ENCODE measurements at places on chromosomes 6 and 20. TPM values are rescaled to one million over a fixed set of nuclear protein-coding genes. Genes with fewer than 3 reads are reported as not detected.

AGER gene
- 1.7 TPM for total RNA-seq

LEMD2 gene
- 39.8 TPM for total RNA-seq

SLC17A4 gene
- total RNA-seq: not detected

PI16 gene
- total RNA-seq: 0.07 TPM

ARFGEF3 gene
- 0.55 TPM for total RNA-seq

TNFRSF6B gene
- total RNA-seq: 0.37 TPM

ASIP gene
- not detected for total RNA-seq

PLCG1 gene
- total RNA-seq: 41.0 TPM

LY6G6F gene
- not detected for total RNA-seq

RHAG gene
- total RNA-seq: not detected

DEFB132 gene
- total RNA-seq: not detected

RAB5IF gene
- total RNA-seq: 249 TPM

VNN1 gene
- 0.07 TPM for total RNA-seq

EFCAB8 gene
- total RNA-seq: not detected

AGPAT4 gene
- 5.4 TPM for total RNA-seq

ATAT1 gene
- 5.4 TPM for total RNA-seq

CGAS gene
- total RNA-seq: 3.7 TPM

BMP6 gene
- 14.2 TPM for total RNA-seq

HLA-DRB1 gene
- total RNA-seq: not detected

UBE2C gene
- total RNA-seq: 229 TPM

MAP3K4 gene
- total RNA-seq: 10.7 TPM

SIRPD gene
- not detected for total RNA-seq

MRPS10 gene
- 33.5 TPM for total RNA-seq

FAXC gene
- 5.9 TPM for total RNA-seq

PBOV1 gene
- total RNA-seq: not detected

ZCCHC3 gene
- 22.9 TPM for total RNA-seq

UST gene
- 4.6 TPM for total RNA-seq

DYNLT2 gene
- total RNA-seq: 0.49 TPM

CLIC5 gene
- total RNA-seq: not detected

HRH3 gene
- not detected for total RNA-seq

RALGAPA2 gene
- 1.8 TPM for total RNA-seq

MACROD2 gene
- 0.34 TPM for total RNA-seq

UBD gene
- total RNA-seq: 0.41 TPM

SEMG1 gene
- total RNA-seq: not detected

RBPJL gene
- total RNA-seq: not detected

CRISP2 gene
- not detected for total RNA-seq

BNIP5 gene
- 0.02 TPM for total RNA-seq

CCN2 gene
- 157 TPM for total RNA-seq

OTOR gene
- total RNA-seq: not detected

GPR6 gene
- total RNA-seq: not detected

RGS17 gene
- 5.8 TPM for total RNA-seq

CNBD2 gene
- total RNA-seq: 6.7 TPM

GFOD1 gene
- 1.3 TPM for total RNA-seq

MTFR2 gene
- total RNA-seq: 12.0 TPM

IRF4 gene
- 0.26 TPM for total RNA-seq

KIF3B gene
- total RNA-seq: 26.5 TPM

FAM209B gene
- total RNA-seq: 0.33 TPM

LAMA5 gene
- total RNA-seq: 412 TPM

ECT2L gene
- not detected for total RNA-seq

DNPH1 gene
- 112 TPM for total RNA-seq

CRIP3 gene
- 0.27 TPM for total RNA-seq

NRSN1 gene
- not detected for total RNA-seq

CASS4 gene
- not detected for total RNA-seq

KIF6 gene
- 0.25 TPM for total RNA-seq

LPIN3 gene
- 16.3 TPM for total RNA-seq

FAM162B gene
- not detected for total RNA-seq

C6orf132 gene
- 3.7 TPM for total RNA-seq

NFATC2 gene
- total RNA-seq: 8.5 TPM

PKHD1 gene
- not detected for total RNA-seq

Measured in A549 treated with AZD2906 at 1 μM for 4 hours (cell line).